Naive thymus-derived CD4-positive, alpha-beta T cell (primary cell): ENCODE measurements at places on chromosomes 5 and 9. TPM values are rescaled to one million over a fixed set of nuclear protein-coding genes. Genes with fewer than 3 reads are reported as not detected.

GRCh38 chr5:158756871-158757270, 342.8 kb downstream of the EBF1 start:
- H3K36me3 ChIP-seq = no peaks in the 10 kb centered on the region
- no peaks in the 10 kb centered on the region for H3K4me1 ChIP-seq
- no peak for DNase-seq

DNA sequence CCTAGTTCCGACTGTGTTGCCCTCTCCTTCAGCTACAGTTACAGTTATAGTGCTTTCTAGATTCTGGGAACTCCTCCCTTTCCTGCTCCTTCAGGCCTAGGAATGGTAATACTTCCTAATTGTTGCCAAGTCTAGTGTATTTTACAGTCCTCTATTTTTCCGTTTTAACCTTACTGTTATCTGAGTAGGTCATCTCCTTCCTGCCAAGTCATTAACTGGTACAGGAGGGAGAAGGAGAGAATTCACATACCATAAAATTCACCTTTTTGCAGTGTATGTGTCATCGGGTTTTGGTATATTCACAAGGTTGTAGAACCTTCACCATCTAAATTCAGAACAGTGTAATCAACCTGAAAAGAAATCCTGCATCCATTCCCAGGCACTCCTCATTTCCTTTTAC, 335.4 kb upstream of the MEF2C start:
- no peaks in the 10 kb centered on the region for H3K36me3 ChIP-seq
- no peaks in the 10 kb centered on the region for H3K27me3 ChIP-seq
- no peak overlapping the region for H3K4me3 ChIP-seq
- DNase-seq = no peak
- no peak overlapping the region for H3K27ac ChIP-seq

- no peak for DNase-seq
- no peak overlapping the region for H3K4me3 ChIP-seq
- H3K27ac ChIP-seq = no peak overlapping the region
- no peaks in the 10 kb centered on the region for H3K36me3 ChIP-seq
Observed at GRCh38 chr5:145824040-145824439, 11.1 kb downstream of the PRELID2 start.

DNA sequence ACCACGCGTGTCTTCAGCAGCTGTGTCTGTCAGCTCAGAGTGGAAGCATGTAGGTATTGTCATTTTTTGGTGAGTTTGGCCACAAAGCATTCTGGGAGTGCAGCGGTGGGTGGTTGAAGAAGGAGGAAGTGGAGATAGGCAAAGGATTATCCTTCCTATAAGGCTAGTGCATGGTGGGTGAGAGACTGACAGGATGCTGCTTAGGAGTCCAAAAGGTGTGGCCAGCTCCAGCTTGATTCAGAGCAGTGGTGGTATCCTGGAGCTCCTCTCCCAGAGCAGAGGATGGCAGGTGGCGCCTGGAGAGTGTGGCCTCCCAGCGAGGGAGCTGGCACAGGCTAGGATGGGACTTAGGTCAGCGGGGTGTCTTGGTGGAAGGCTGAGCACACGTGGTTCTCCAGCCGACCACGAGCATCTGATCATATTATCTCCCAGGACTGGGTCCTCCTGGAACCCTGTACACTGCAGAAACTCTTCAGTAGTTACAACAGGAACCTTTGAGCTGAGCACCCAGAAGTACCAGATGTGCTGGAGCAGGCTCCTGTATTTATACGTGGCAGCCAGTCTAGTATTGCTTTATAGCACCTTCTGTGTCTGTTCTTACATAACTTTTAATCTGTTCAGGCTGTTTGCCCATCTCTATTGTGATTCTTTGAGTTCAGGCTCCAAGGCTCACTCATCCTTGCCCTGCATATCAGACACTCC, 29.6 kb downstream of the MAML1 start:
- H3K4me3 ChIP-seq = no peak overlapping the region
- peak overlapping the region; percentile 28 for H3K27ac ChIP-seq
- peak; percentile 24 for DNase-seq
- peaks cover 7% of the 10 kb centered on the region for H3K4me1 ChIP-seq

- H3K36me3 ChIP-seq = no peaks in the 10 kb centered on the region
- no peaks in the 10 kb centered on the region for H3K27me3 ChIP-seq
- no peak overlapping the region for H3K4me3 ChIP-seq
Observed at GRCh38 chr5:113056988-113057387, 80.4 kb downstream of the DCP2 start.

DNA sequence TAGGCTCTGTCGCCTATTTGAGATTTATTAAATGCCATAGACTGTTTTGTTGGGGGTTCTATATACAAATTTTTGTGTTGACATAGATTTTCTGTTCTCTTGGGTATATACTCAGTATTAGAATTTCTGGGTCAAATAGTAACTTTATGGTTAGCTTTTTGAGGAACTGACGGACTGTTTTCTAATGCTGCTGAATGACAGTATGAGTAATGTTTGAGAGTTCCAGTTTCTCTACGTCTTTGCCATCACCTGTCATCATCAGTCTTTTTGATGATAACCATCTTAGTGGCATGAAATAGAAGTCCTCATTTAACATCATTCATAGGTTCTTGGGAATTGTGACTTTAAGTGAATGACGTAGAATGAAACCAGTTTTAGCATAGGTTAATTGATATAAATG, 60.1 kb downstream of the CCDC171 start:
- no peaks in the 10 kb centered on the region for H3K36me3 ChIP-seq
- H3K27me3 ChIP-seq = no peaks in the 10 kb centered on the region
- no peaks in the 10 kb centered on the region for H3K4me1 ChIP-seq
- no peak overlapping the region for H3K27ac ChIP-seq

DNA sequence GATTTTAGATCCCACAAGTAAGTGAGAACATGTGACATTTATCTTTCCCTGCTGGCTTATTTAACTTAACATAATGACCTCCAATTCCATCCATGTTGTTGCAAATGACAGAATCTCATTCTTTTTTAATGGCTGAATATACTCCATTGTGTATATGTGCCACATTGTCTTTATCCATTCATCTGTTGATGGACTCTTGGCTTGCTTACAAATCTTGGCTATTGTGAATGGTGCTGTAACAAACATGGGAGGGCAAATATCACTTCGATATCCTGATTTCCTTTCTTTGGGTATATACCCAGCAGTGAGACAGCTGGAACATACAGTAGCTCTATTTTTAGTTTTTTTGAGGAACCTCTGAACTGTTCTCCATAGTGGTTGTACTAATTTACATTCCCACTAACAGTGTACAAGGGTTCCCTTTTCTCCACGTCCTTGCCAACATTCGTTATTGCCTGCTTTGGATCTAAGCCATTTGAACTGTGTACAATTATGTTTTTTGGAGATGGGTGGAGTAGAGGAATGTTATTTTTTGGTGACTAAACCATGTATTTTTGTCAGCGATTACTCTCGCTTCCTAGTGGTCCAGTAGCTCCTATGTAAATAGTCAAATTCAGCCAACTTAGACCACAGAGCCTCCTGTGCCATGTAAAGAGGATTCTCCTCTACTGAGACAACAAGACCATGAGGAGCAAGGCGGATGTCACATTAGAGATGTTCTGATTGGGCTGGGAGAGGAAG, 60.6 kb downstream of the TNFSF15 start:
- H3K36me3 ChIP-seq = no peaks in the 10 kb centered on the region
- H3K4me1 ChIP-seq = no peaks in the 10 kb centered on the region
- no peak for DNase-seq
- no peak overlapping the region for H3K27ac ChIP-seq
- no peak overlapping the region for H3K4me3 ChIP-seq

DNA sequence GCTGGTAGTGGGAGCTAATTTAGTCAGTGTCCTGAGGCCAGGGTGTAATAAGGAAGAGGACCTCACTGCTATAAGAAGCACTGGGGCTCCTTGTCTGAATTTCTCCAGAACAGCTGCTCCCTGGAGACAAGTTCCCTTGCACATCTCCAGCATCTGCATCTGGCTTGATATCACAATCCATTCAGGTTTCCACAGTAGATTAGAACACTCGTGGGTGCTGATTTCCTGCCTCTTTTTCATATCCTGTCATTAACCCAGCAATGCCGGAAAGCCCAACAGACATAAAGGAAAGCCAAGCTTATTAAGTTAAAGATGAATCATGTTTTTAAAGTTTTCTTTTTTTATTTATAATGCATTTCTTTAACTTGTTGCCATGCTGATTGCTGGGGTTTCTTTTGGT, 232.3 kb upstream of the WWC1 start:
- no peaks in the 10 kb centered on the region for H3K27me3 ChIP-seq
- DNase-seq = no peak
- no peaks in the 10 kb centered on the region for H3K36me3 ChIP-seq
- H3K4me1 ChIP-seq = no peaks in the 10 kb centered on the region
- no peak overlapping the region for H3K4me3 ChIP-seq

DNA sequence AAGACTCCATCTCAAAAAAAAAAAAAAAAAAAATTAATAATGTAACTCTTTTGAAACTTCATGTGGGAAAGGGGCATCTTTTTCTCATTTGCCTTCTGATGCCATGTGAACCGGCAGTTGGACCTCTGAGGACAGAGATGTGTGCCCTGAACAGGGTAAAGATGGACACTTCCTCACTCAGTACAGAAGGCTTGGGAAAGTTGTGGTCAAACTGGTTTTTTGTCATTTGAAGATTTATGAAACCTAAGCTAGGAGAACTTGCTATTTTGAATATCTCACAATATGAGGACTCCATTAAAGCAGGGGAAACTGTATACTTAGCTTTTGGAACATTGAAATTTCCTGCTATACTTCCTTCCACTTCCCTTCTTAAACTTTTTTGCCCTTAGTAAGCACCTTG, 147.5 kb upstream of the ALDH1B1 start:
- no peaks in the 10 kb centered on the region for H3K4me1 ChIP-seq
- no peaks in the 10 kb centered on the region for H3K27me3 ChIP-seq
- H3K36me3 ChIP-seq = no peaks in the 10 kb centered on the region
- DNase-seq = no peak

DNA sequence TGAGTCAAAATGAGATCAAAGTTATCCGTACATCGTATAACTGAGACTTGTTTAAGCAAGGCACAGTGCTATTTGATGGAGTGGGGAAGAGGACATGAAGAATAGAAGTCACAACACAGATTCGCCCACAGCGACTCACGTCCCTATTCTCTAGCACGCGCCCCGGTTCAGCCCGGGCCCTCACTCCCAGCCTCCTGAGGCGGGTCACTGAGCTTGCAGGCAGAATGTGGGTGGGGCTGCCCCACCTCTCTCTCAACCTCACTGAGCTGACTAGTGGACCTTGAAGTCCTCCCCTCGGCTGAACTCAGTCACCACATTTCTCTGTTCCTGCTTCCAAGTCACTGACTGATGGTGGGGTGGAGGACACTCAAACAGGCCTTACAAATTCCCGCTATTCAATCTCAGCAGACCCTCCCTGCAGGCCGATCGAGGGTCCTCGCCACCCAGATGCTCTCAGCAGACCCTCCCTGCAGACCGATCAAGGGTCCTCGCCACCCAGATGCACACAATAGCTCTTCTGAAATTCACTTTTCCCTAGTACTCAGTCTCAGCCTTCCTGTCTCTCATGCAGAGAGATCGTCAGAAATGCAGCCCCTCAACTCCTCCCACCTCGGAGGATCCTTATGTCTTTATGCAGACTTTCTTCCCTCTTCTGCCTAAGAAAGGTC, 12.9 kb downstream of the GLDC start:
- H3K4me1 ChIP-seq = no peaks in the 10 kb centered on the region
- no peak overlapping the region for H3K4me3 ChIP-seq
- H3K36me3 ChIP-seq = no peaks in the 10 kb centered on the region
- H3K27ac ChIP-seq = no peak overlapping the region
- no peaks in the 10 kb centered on the region for H3K27me3 ChIP-seq

DNA sequence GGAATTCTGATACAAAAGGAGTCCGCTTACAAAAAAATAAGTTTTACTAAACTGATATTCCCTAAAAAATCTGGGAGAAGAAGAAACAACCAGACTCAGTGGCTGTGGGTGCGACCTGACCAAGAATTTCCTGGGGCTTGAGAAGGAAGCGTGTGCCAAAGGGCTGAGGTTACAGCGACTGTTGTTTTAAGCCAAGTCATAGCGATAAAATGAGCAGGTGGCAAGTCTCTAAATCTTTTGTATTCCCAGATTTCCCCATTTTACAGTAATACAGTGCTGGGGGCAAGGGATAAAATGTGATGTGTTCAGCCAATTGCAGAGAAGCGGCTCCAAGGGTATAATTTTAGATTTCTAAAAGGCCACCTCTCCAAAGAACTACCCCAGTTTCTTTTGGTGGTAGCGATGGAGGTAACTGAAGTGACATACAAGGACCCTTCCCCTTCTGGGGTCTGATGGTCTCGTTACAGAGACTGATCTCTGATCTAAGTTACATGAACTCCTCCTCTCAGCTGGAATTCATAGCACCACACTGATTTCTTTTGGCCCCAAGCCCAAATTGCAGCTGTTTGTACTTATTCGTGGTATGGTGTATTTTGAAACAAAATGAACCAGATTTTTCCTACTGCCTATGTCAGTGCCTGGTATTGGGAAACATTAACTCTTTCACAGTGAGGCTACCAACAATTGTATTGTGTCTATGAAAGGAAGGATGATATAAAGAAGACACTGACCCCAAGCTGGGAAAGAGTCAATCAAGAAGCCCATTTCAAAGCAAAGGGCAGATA, 41.6 kb downstream of the LPAR1 start:
- no peaks in the 10 kb centered on the region for H3K4me1 ChIP-seq
- DNase-seq = no peak
- no peak overlapping the region for H3K4me3 ChIP-seq
- H3K27me3 ChIP-seq = no peaks in the 10 kb centered on the region

- H3K4me3 ChIP-seq = no peak overlapping the region
- H3K27ac ChIP-seq = no peak overlapping the region
- H3K36me3 ChIP-seq = no peaks in the 10 kb centered on the region
- H3K27me3 ChIP-seq = no peaks in the 10 kb centered on the region
- H3K4me1 ChIP-seq = no peaks in the 10 kb centered on the region
Observed at GRCh38 chr9:138043411-138044345, 166.1 kb downstream of the CACNA1B start.

GRCh38 chr5:20229303-20230005, 241.5 kb upstream of the CDH18 start:
- no peak overlapping the region for H3K4me3 ChIP-seq
- no peaks in the 10 kb centered on the region for H3K4me1 ChIP-seq
- no peaks in the 10 kb centered on the region for H3K36me3 ChIP-seq
- H3K27me3 ChIP-seq = no peaks in the 10 kb centered on the region
- H3K27ac ChIP-seq = no peak overlapping the region

- H3K4me1 ChIP-seq = no peaks in the 10 kb centered on the region
- H3K36me3 ChIP-seq = no peaks in the 10 kb centered on the region
- H3K27me3 ChIP-seq = no peaks in the 10 kb centered on the region
- no peak overlapping the region for H3K4me3 ChIP-seq
Observed at GRCh38 chr5:42404366-42404765, 18.9 kb upstream of the GHR start.

- peak overlapping the region; percentile 86 for H3K27ac ChIP-seq
- H3K4me1 ChIP-seq = peaks cover 11% of the 10 kb centered on the region
- H3K4me3 ChIP-seq = peak overlapping the region; percentile 98
- no peaks in the 10 kb centered on the region for H3K36me3 ChIP-seq
Observed at GRCh38 chr9:34049630-34050384, 1.1 kb upstream of the UBAP2 start.

DMRTA1 gene
- total RNA-seq = not detected

FLT4 gene
- 5.7 TPM for total RNA-seq

WDR38 gene
- total RNA-seq = not detected

FAM200C gene
- total RNA-seq = 0.94 TPM

GALT gene
- total RNA-seq = 162 TPM

CSF2 gene
- not detected for total RNA-seq
